ENCODE measurements at places on chromosomes 4 and X. TPM values are rescaled to one million over a fixed set of nuclear protein-coding genes. Genes with fewer than 3 reads are reported as not detected.
A peak's percentile ranks its signal among the peaks of the same experiment; 100 is the strongest.

DNA sequence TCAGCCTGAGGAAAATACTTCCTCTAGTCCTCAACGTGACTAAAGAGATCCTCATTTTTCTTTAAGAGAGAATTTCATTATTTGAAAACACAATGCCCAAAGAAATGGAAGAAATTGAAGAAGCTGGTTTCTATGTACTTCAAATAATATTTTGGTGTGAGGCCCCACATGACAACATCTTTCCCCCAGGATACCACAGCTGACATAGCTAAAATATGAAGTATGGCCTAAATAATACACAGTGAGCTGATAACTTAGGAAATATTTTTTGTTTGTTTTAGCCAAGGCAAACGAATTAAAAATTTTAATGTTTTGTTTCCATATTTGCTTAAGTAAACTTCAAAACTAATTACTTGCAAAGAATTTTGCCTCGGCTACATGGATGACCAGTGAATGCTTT, 149.2 kb downstream of the CBR4 start:
- no peak for DNase-seq

DNA sequence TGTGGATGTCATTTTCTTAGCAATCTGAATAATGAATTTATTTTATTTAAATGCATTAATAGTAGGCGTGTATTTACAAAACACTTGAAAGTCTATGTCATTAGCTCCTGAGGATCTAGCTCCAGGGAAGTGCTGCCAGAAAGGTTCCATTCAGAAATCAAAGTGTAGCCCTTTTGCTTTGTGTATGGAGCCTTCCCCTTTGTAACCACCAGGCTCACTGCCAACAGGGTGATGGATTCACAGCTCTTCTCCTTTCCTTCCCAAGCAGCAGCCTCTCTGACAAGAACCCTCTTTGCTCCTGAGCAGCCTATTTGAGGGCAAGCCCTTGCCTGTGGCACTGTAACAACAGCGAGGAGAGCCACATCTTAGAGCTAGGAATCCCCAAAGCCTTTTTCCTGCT, 286.0 kb upstream of the RASGEF1B start:
- no peak for DNase-seq

DNA sequence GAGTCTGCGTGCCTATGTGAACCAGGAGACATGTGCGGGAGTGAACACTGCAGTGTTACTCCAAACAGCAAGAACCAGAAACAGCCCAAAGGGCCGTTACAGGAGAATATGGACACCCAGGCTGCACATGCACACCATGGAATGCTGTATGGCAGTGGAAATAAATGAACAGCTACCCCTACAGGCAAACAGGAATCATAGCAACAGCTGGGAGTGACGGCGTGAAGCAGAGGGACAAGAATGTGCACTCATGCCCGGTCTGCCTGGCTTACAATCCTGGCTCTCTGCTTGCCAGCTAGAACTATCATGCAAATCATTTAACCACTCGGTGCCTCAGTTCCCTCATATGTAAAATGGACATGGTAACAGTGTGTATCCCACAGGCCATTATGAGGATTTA, 16.6 kb downstream of the GPKOW start:
- DNase-seq = no peak

GRCh38 chr4:15568821-15569220, 86.3 kb downstream of the FBXL5 start:
- no peak for DNase-seq

DNA sequence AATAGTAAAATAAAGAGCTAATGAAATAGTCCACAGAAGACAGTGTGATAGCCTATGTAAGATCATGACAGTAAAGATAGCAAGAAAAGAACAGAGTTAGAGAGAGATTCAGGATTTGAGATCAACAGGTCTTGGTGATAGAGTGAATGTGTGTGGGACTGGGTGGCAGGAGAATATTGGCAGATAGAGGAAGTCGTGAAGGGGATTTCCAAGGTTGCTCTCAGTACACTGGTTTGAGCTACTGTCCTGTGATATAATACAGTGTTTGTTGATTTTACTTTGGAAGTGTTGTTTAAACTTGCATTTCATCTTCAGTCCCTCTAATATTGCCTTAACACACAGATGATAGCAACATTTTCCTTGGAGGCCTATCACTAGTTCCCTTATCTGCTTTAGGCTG, 44.1 kb downstream of the DTHD1 start:
- peak; percentile 13 for DNase-seq

GRCh38 chr4:60655356-60655755, 544.8 kb upstream of the ADGRL3 start:
- no peak for DNase-seq

- no peak for DNase-seq
Measured at GRCh38 chrX:2474280-2474962, 26.4 kb downstream of the DHRSX start.

GRCh38 chrX:66654411-66654810, 15.5 kb upstream of the EDA2R start:
- no peak for DNase-seq

- no peak for DNase-seq
Measured at GRCh38 chrX:48538641-48539344, 721 bp upstream of the TBC1D25 start.

GRCh38 chr4:10129196-10130177, 12.9 kb upstream of the WDR1 start:
- DNase-seq = no peak

DNA sequence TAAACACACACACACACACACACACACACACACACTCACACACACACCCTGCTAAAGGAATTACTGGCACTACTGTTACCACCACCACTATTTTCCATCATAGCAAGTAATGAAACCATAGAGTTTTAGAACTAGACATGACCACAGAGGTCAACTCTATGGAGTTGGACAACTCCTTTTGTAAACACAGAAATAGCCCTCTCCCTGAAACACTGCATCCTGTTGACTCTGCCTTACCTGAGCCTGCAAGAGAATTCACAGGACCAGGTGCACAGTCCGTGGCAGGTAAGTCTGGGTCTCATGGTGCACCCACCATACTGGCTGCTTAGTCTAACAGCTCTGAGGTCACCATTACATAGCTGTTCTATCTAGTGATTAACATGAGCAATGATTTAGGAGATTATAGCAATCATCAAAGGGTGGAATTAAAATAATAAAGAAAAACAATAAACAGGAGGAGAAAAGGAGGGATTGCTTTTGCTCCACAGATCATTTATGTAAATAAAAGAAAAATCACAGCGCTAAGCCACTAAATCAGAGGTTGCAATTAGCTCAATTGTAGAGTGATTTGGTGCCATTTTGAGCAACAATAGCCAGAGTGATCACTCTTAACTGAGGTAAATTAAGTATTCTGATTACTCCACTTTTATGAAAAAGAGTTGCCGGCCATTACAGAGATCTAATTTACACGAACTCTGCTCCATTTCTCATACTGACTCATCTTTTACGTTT, 340.0 kb upstream of the RASGEF1B start:
- DNase-seq = no peak

- DNase-seq = no peak
Measured at GRCh38 chrX:48616576-48616975, 19.3 kb downstream of the WDR13 start.

Gene PASD1
- not detected for total RNA-seq

Gene CLTRN
- 0.41 TPM for total RNA-seq

Gene SPANXN2
- not detected for total RNA-seq

Gene HHIP
- total RNA-seq = 2.4 TPM

Gene BEND4
- 0.14 TPM for total RNA-seq

Gene ZFP92
- total RNA-seq = 0.17 TPM

Gene CSAG3
- not detected for total RNA-seq

Gene TMEM271
- 0.35 TPM for total RNA-seq

Gene PDCL2
- total RNA-seq = not detected

Gene UGT8
- total RNA-seq = 21.7 TPM

Gene EXOC1L
- total RNA-seq = not detected

Gene KDR
- total RNA-seq = 2.4 TPM
